ENCODE measurements at places on chromosomes 13 and 19.
A peak's percentile ranks its signal among the peaks of the same experiment; 100 is the strongest.

- DNase-seq, result no peak
These were observed 121.6 kb downstream of the KDM4B start for GRCh38 chr19:5090465-5091017.

DNA sequence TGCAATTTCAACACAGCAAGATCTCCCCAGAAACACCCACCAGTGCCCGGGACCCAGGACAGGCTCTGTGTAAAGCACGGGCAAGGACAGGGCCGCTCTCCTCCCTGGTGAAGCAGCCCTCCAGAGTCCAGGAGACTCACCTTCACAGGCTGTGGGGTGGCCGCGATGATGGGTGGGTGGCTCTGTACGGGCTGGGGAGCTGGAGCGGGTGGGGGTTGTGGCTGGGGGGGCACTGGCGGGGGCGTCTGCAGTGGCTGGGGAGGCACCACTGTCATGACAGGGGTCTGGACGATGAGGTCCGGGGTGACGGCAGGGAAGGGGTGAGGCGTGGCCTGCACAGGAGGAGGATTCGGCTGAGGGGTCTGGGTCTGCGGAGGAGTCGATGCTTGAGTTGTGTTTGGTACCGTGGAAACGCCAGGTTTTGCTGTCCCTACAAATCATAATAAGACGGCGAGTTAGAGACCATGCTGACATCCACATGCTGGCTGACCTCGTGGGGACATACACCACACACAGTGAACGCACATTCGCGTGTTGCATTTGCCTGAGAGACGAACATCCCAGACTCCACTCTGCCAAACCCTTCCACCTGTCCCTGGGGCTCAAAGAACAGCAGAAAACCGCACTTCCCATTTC lies 33.1 kb upstream of the EPHX3 start:
- DNase-seq, result no peak

GRCh38 chr13:97198753-97199152 lies 23.4 kb upstream of the MBNL2 start:
- DNase-seq, result no peak

- DNase-seq, result no peak
These were observed 476 bp downstream of the TYK2 start for GRCh38 chr19:10379880-10380312.

DNA sequence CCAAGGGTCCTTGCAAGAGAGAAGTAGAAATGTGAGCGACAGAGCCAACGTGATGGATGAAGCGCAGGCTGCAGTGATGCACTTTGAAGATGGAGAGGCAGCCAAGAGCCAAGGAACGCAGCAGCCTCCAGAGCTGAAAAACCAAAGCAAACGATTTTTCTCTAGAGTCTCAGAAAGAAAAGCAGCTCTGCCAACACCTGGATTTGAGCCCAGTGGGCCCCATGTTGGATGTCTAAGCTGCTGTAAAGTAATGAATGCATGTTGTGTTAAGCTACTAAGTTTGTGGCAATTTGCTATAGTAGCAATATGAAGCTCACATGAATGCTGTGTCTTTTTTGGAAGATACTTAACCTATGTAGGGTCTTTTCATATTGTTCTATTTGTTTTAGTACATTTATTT lies 894.3 kb downstream of the EFNB2 start:
- no peak for DNase-seq

DNA sequence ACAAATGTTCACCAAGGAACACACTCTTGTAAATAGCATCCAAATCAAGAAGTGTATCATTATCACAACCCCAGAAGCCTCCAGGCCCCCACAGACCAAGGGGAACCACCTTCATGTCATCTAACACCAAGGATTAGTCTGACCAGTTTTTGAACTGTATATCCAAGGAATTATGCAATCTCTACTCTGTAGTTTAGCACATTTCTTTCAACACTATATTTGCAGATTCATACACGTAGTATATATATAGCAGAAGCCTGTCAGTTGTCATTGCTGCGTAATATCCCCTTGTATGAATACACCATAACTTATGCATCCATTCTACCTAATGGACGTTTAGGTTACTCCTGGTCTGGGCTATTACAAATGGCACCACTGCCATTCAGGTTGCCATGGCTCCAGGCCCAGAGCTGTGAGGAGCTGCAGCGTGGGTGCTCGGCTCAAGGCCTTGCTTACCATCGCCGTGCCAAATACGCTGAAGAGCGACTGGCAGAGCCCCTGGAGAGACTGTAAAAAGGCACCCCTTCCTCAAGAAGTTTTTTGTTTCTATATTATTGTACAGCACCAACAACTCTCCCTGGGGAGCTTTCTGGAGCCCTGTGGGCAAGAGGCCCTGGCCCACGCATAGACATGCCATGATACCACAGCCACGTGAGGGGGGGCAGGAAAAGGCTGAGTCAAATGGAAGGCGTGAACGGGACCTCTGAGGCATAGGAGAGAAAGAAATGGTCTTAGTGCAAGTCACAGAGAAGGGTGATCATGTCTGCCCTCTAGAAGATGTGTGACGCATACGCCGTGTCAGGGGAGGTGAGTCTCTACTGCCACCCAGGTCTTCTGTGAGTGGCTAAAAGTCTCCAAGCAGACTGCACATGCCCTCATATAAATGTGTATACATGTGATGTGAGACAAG lies 10.8 kb downstream of the LATS2 start:
- no peak for DNase-seq

DNA sequence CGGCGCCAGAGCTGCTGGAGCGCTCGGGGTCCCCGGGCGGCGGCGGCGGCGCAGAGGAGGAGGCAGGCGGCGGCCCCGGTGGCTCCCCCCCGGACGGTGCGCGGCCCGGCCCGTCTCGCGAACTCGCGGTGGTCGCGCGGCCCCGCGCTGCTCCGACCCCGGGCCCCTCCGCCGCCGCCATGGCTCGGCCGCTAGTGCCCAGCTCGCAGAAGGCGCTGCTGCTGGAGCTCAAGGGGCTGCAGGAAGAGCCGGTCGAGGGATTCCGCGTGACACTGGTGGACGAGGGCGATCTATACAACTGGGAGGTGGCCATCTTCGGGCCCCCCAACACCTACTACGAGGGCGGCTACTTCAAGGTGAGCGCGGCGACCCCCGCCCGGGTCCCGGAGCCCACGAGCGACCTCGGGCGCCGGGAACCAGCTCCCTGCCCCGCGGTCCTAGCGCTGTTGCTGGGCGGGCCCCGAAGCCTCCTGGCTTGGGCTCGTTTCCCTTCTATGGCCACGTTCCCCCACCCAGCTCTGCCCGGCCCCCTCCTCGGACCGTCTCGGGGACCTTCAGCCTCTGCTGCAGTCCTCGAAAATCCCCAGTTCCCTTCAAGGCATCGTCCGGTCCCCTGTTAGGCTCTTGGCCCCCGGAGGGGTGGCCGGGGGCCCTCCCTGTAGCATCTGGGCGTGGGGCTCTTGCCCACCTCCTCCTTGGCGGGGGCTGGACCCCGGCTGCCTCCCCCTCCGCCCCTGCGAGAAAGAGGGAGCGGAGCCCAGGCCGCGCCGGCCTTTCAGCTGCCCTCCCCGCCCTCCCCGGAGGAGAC lies at the start of gene CDC34:
CDC34 (plus strand) TSS at position 8 of the 808 bp plus-strand sequence; CDS start at position 180, 172 bp downstream.
- no peak for DNase-seq

- DNase-seq, result no peak
These were observed 420.4 kb downstream of the NDFIP2 start for GRCh38 chr13:79901336-79901735.

GRCh38 chr13:95261956-95262355 lies 39.3 kb downstream of the ABCC4 start:
- DNase-seq, result no peak

GRCh38 chr13:102441085-102441484 lies 39.2 kb upstream of the FGF14 start:
- DNase-seq, result no peak

DNA sequence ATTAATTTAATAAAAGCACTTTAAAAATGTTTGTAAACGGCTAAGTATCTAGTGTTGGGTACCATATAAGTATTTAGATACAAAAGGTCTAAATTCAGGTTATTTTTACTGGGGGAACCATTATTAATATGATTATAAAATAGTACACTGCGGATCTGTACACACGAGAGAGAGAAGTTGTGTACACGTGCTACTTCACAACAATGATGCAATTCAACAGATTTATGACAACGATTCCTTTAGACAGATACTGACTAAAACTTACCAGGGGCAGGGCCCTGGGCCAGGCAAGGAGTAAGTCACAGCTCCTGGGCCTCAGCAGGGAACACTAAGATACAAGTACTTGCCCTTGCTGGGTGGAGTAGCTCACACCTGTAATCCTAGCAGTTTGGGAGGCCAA lies 29.1 kb upstream of the TPTE2 start:
- no peak for DNase-seq

DNA sequence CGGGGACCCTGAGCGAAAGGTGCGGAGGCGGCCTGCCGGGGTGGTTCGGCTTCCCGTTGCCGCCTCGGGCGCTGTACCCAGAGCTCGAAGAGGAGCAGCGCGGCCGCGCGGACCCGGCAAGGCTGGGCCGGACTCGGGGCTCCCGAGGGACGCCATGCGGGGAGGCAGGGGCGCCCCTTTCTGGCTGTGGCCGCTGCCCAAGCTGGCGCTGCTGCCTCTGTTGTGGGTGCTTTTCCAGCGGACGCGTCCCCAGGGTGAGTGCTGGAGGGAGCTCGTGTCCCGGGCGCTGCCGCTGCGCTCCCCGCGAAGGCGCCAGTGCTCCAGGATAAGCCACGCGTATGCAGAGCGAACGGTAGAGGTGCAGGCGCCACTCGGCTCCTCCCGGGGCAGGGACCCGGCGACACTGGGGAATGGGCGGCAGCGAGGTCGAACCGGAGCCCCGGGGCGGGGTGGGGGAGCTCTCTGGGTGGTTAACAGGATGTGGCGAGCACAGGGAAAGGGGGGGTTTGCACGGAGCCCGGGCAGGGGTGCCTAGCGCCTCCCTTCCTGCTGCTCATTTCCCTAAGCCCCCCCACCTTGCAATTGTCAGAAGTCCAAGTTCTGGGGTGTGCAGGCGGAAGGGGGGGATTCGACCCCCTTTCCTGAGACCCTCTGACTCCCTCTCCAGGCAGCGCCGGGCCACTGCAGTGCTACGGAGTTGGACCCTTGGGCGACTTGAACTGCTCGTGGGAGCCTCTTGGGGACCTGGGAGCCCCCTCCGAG lies at the start of gene IL27RA:
IL27RA (plus strand) TSS at position 44 of the 762 bp plus-strand sequence; CDS start at position 155, 111 bp downstream.
- DNase-seq, result peak; percentile 37

DNA sequence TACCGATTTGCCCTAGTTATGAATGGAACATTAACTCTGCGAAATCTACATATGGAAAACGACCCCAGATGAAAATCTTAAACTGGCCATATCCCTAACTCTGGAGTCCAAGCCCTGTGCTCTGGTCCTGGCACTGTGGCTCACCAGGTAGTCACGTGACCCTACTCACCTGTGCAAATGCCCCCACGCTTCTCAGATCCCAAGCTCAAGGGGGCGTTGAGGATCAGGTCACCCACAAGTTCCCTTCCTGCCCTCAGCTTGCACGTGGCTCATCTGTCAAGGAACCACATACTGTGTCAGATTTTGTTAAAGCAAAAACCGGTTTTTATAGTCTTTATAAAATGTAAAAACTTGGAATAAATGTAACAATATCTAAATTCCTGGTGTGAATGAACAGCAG lies 324.0 kb downstream of the SHISA2 start:
- no peak for DNase-seq

DNA sequence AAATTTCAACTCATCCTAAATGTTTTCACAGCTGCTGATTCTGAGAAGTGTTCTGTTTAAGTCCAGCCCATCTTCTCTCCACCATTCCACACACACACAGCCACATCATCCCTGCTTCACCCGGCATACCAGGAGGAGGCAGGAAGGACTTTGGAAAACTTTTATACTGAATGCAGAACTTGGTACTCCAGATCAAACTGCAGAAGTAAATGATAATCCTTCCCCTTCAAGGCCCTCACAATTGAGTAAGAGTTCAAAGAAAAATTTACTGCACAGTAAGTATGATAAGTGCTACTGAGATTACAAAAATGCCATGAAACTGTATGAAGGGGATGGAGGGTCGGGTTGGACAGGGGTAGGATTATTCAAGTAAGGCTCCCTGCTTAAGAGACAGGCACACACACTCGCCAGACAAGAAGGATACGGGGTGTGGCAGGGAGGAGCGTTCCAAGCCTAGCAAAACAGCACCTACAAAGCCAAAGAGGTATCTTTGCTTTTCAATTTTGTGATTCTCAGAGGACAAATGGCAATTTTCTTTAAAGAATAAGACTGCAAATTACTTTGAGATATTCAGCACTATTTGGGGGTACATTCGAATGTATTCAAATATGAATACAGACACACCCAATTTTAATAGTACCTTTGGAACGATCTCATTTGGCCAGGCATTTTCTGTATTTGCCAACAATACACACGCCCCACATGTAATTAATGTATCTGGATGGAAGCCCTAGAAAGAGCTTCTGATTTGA lies 2.5 kb downstream of the USP12 start:
- peak; percentile 28 for DNase-seq

- DNase-seq, result peak; percentile 15
These were observed 850 bp downstream of the KLF5 start for GRCh38 chr13:73059460-73060250.

DNA sequence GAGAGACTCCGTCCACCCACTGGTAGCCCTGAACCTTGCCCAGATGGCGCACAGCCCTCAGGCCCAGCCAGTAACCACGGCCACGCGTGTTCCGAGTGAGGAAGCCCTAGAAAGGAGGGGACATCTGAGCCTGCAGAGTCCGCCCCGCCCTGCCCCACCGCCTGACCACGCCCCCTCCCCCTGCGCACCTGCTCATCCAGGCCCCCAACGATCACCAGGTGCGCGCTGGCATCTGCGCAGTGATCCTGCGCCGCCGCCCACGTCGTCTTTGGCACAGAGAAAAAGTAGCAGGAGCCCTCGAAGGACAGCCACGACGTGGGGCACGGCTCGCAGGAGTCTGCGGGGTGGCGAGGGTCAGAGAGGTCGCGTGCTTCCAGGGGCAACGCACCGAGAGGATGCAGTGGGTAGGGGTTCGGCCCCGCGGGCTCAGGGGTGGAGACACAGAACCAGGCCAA lies 2.1 kb downstream of the CLEC4G start:
- no peak for DNase-seq

GRCh38 chr13:109804654-109805053 lies 18.3 kb upstream of the IRS2 start:
- DNase-seq, result no peak

- no peak for DNase-seq
These were observed 510.5 kb downstream of the IRS2 start for GRCh38 chr13:109275852-109276251.

DNA sequence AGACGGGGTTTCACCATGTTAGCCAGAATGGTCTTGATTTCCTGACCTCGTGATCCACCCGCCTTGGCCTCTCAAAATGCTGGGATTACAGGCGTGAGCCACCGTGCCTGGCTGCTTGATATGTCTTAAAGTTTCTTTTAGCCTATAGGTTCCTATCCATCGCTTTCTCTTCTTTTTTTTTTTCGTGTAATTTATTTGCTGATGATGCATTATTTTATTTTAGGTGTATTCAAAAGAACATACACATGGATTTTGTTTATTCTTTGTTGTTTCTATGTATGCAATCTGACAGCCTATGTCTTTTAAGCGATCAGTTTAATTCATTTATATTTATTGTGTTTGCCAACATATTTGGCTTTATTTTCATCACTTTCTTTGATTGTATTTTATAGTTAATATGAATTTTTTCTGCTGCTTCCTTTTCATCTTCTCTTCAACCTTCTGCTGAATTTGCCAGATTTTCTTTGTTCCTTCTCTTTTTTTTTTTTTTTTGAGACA lies 26.0 kb upstream of the TNFAIP8L1 start:
- DNase-seq, result no peak
